ENCODE measurements at places on chromosomes 6 and 20.

GRCh38 chr6:32991972-32992371 is 17.4 kb downstream of the HLA-DOA start:
- DNase-seq: no peak

GRCh38 chr6:145845557-145845956 is 31.0 kb upstream of the FBXO30 start:
- no peak for DNase-seq

- no peak for DNase-seq
Observed at GRCh38 chr6:136274062-136274461, 15.6 kb downstream of the BCLAF1 start.

DNA sequence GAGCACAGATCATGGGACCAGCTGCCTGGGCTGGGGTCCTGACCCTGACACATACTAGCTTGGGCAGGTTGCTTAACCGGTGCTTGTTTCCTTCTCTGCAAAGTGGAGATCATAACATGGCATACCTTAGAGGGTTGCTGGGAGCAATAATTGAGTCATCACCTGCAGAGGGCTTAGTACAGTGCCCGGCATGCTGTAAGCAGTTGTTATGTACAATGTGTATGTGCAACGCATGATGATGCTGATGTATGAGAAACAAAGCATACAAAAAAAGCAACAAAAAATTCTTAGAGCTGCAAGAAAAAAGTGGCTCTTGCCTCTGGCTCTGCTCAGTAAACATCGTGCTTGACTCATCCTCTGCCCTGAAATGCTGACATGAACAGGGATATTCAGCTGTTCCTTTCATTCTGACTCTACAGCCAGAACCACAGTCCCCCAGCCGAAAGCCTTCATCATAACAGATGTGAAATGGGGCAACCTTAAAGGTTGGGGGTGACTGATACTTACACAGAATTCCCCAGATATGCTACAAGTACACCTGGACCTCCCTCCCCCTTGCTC is 91.7 kb downstream of the CLIC5 start:
- no peak for DNase-seq

- DNase-seq: no peak
Observed at GRCh38 chr6:143647191-143647590, 30.6 kb upstream of the PHACTR2 start.

GRCh38 chr20:44208770-44209169 is 1.8 kb downstream of the OSER1 start:
- DNase-seq: no peak

DNA sequence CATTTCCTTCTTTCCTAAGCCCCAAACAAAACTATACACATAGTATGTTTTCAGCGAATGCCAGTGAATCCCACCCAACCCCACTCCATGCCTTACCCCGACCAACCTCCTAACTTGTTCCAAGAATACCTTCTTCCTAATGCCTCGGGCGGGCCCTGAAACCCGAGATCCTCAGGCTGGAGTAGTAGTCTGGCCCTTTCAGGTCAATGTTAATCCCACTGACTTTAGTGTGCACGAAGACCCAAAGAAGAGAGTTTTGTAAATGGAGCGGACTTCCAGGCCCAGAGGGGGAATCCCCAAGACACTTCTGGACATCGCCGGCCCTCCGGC is 394 bp downstream of the YIPF3 start:
- DNase-seq: no peak

DNA sequence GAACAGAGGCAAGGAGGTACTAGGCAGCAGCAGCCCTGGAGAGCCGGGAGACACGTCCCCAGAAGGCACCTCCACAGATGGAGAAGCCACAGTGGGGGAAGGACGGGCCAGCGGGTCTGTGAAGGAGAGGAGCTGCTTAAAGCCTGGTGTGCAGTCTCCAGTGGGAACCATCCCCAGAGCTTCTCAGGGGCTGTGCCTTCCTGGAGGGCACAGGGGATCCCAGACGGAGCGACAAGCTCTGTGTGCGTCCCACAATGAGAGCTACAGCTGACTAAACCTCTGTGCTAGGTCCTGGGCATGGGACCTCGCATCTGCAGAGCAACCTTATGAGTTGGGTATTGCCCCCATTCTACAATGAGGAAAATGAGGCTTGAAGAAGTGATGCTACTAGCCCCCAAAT is 50.7 kb downstream of the EZR start:
- no peak for DNase-seq

Measured in stimulated activated naive CD4-positive, alpha-beta T cell (primary cell).